ENCODE measurements at places on chromosomes 7 and 10.

- DNase-seq: no peak
Measured at GRCh38 chr7:31437250-31437865, 76.5 kb upstream of the ITPRID1 start.

GRCh38 chr7:10429511-10429910 lies 544.2 kb upstream of the PHF14 start:
- no peak for DNase-seq

DNA sequence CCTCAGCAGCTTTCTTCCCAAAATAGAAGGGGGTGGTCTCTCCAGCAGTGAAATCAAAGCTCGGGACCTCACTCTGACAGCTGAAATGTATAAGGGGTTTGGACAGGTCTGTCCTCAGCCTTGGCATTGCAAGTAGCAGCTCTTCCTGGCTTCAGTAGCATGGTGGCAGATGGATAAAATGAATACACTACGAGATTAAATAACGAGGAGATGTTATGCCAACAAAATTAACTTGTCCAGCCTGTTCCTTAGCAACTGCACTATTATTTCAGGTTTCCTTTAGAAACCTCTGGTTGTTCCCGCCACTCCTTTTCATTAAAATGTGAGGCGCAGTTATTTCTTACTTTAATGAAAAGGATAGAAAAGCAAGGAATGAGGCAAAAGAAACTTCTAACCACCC lies 24.9 kb downstream of the PRLHR start:
- DNase-seq: no peak

GRCh38 chr10:59006511-59007306 lies 169.7 kb upstream of the PHYHIPL start:
- DNase-seq: no peak

DNA sequence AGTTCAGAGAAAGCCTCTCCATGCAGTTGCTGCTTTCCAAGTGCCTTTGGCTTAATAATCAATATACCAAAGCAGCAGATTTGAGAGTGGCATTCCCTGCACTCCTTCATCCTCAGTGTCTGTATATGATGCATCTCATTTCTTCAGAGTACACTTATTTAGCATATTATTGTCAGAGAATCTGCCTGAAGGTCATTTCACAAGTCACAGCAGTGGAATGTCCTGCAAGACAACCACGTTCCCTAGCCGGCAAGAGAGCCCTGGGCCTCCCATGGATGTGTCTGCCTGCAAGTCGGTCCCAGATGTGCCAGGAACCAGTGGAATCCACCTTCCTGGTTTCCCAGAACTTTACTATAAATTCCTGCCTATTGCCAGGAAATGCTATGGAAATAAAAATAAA lies 289.4 kb upstream of the IGFBP3 start:
- DNase-seq: no peak
